ENCODE measurements at places on chromosomes 5 and 9.

DNA sequence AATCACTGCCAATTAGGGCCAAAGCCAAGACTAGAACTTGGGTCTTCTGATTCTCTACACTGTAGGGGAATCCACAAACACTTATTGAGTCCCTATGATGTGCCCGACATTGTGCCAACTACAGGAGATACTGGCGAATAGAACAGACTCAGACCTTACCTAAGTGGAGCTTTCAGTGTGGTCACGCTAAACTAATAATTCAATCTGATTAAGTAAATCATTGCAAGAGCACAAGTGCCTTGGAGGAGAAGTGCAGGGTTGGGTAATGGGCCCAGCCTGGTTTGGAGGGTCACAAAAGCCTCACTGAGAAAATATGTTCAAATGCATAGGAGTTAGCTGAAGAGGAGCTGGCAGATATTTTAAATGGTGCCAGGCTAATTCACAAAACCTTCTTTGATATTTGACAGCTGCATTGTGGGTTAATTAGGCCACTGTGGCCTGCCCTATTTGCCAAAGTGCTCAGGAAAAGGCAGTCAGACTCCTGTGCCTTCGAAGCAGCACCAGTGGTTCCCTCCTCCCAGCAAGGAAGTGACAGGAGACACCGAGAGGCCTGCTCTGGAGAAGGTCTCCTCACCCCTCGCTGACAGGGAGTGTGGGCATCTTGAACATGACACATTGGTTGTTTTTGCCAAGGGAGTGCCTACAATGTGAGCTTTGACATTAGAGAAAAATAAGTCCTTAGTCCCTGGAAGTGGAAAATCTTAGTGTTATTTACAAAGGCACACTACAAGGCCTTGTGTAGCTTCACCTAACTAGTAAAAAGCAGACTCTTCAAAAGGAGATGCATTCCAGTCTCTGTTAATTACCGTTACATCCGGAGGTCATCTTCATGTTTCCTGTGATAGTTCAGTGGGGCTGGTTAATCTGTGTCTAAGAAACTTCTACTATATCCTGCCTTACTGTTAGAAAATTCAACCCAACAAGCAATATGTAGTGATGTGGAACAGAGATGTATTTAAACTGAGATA lies 24.1 kb upstream of the TRAF1 start:
- DNase-seq: no peak

GRCh38 chr5:23579566-23579965 lies 72.2 kb downstream of the PRDM9 start:
- DNase-seq: no peak

DNA sequence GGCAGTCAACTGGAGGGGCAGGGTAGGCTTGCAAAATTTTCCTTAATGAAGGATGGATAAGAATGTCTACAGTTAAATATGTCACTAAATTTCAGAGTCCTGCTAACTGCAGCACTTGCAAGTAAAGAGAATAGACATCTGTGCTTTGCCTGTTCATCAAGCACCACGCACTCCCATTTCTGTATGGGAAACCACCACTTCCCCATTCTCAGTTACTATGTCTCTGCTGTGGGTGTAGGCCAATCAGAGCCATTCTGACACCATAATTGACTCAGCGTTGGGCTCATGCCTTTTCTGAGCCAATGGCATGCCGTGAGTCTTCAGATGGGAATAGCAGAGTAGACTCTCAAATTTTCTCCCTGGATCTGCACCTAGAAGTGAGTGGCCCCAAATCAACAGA lies 247.5 kb downstream of the GABRB2 start:
- DNase-seq: no peak

GRCh38 chr5:66841264-66841663 lies 245.1 kb downstream of the MAST4 start:
- no peak for DNase-seq

- DNase-seq: peak; percentile 18
These were observed 30.4 kb downstream of the RANBP17 start for GRCh38 chr5:170892196-170892595.

DNA sequence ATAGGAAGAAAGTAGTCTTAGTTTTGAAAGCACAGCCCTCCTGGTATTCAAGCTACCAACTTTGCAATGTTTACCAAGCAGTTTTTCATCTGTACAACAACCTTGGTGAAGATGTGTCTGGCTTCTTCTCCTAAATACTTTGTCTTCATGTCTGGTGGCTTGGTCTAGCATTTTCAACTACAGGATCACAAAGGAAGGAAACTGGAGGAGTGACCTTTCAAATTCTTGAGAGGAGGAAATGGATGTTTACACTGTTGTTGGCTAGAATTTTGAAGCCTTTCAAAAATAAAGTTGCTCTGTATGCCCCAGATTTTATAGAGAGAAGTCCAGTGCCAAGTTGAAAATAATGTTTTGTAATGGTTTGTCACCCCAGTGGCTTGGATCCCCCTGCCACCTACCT lies 16.3 kb downstream of the PAM start:
- DNase-seq: no peak

DNA sequence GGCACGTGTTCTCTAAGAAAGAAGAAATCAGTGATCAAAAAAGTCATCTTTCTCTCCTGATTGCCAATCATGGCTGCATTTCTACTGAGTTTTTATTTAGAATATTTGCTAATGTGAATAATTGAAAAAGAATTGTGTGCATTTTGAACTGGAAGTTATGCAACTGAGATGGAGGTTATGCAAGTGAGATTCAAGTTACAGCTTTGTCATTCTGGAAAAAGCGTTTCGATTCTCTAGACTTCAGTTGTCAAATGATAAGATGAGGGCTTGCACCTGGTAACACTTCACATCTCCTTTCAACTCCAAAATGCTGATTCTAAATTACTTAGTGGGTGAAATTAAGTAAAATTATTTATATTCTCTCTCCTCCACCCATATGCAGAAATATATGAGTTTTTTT lies 36.4 kb downstream of the C6 start:
- DNase-seq: no peak

DNA sequence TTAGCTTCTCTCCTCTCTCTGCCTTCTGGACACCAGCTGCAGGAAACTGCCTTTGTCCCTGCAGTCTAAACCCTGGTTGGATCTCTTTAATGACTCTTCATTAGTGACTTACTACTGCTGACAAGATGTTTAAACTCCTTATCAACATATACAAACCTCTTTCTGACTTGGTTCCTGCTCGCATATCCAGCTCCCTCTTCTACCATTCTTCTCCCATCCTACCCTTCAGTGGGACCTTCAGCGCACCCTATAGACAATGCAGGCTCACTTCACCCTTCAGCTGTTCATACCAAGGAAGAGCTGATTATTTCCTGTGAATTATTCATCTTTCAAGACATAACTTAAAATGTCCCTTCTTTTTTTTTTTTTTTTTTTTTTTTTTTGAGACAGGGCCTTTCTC lies 436.5 kb downstream of the KIAA0825 start:
- DNase-seq: no peak

GRCh38 chr5:14153932-14154731 lies 11.0 kb downstream of the TRIO start:
- peak; percentile 80 for DNase-seq

GRCh38 chr9:6842584-6842947 lies 84.8 kb downstream of the KDM4C start:
- DNase-seq: peak; percentile 68

GRCh38 chr5:125604104-125604503 lies 819.1 kb upstream of the GRAMD2B start:
- no peak for DNase-seq

GRCh38 chr9:84738353-84738752 lies 68.8 kb downstream of the NTRK2 start:
- DNase-seq: no peak

DNA sequence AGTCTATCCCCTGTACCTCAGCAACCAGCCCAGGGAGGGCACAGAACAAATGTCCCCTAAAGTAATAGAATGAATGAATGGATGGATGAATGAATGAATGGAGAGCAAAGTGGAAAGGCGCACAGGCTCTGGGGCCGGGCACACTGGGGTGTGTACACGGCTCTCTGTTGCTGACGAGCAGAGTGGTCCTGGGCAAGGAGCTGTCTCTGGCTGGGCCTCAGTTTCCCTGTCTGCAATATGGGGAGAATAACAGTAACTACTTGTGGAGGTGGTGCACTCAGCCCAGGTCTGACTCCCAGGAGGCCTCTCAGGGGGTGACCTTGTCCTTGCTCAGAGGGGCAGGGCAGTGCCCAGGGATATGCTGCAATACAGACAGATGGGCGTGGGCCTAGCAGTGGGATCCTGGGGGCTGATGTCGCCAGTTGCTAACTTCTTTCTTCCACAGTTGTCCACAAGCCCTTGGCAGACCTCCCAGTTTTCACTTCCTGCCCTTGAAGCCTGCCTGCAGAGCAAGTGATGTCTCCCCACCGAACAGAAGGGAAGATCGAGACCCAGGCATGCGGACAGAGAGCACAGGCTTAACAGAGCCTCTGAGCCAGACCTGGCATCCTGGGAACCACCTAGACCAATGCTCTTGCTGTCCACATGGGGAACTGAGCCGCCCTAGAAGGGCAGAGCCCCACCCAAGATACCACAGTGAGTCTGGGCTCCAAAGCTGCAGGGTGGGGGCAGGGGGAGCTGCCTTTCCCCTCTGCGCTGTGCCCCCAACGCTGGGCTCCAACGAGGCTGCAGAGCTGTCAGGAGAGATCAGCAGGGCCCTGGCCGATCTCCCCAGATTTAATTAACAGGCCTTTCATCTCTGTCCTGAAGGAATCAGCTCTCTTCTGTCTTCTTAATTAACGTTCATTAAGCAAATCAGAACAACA lies 13.6 kb upstream of the LAMC3 start:
- peak; percentile 77 for DNase-seq

GRCh38 chr9:5113523-5113922 lies 71.9 kb downstream of the INSL6 start:
- no peak for DNase-seq

- no peak for DNase-seq
These were observed 46.2 kb downstream of the LOX start for GRCh38 chr5:122031836-122032235.

GRCh38 chr5:72954389-72954788 lies 1.5 kb upstream of the FCHO2 start:
- DNase-seq: no peak

- no peak for DNase-seq
These were observed 33.6 kb downstream of the TNFAIP8 start for GRCh38 chr5:119389288-119390030.

DNA sequence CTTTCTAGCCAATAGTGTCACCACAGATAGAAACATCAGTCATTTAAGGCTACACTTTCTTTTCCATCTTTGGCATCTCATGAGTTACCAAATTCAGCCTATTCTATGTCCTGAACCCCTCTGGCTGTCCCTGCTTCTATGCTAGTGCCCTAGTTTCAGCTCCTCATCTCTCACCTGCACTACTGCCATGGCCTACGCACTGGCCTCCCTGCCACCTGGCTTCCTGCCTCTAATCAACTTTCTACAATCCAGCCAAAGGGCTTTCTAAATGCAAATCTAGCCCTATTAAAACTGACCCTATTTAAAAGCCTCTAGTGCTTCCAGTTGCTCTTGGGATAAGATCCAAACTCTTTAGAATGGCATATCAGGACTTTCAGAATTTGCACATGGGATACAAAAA lies 482.9 kb downstream of the TMEM38B start:
- no peak for DNase-seq

- DNase-seq: peak; percentile 41
These were observed 33.5 kb upstream of the SHOC1 start for GRCh38 chr9:111828193-111828592.

- DNase-seq: peak; percentile 61
These were observed 104.9 kb downstream of the CFAP90 start for GRCh38 chr5:7745882-7746610.

DNA sequence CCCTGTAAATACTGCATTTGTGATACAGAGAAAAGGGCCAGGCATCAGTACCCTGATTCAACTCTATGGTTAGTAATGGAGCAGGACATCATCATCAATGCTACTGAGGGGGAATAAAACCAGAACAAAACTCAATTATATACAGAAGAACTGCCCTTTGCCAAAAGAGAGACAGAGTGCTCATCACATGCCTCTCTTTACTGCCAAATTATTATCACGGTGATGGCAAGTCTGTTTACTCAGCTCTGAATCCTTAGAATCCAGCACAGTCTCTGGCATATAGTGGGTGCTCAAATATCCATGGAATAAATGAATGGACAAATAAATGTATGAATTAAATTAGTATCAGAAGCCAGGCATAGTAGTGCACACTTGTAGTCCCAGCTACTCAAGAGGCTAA lies 130.2 kb downstream of the TTC39B start:
- DNase-seq: no peak

DNA sequence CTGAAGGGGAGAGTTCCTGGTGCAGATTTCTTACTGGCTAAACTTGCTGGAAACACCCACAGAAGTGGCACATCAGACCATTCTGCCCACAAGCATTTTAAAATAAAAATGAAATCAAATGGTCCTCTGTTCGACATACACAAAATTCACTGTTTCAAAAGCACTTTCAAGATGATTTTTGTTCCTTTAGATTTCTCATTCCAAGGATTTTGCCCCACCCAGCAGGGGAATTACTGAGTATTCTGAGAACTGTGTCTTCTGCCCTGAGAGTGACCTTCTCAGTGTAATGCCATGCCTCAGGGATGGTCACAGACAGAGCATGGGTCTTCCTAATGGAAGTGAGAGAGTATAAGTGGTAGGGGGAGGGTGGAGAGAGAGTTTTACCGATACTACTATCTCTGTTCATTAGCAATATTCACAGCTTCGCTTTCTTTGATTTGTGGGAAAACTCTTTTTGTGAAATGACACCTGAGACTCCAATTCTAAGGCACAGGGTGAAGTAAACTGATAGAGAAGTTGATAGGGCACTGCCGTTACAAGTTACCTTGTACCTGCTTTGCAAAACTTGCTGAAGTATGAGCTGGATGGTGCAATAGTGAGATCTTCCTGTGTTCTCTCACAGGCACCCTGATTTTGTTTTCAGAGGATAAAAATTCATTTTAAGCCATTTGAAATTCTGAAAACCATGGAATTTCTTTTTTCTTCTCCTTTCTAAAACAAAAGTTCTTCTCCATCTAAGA lies 95.8 kb upstream of the CD180 start:
- DNase-seq: no peak

DNA sequence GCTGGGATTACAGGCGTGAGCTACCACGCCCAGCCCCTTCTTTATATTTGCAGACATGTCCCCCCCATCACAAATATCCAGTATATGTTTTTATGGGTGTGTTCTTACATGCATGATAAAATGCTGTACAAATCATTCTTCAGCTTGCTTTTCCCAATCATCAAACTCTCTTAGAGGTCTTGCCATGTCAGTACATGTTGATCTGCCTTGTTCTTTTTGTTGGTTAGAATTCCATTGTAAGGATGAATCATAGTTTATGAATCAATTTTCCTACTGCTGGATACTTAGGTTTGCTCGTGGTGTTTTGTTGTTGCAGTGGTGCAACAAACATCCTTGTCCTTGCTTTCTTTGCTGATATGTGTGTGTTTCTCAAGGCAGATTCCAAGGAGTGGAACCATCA lies 79.9 kb upstream of the NEURL1B start:
- DNase-seq: no peak
